Epithelial cell of alveolus of lung (primary cell): ENCODE measurements at places on chromosomes 16 and 17. TPM values are rescaled to one million over a fixed set of nuclear protein-coding genes. Genes with fewer than 3 reads are reported as not detected.

The ZNF75A gene
- total RNA-seq: 8.1 and 26.1 TPM in 2 replicates

The FBXO39 gene
- 0.52 TPM in 1 of 2 replicates, not detected in the other for total RNA-seq

The KRT28 gene
- total RNA-seq: not detected in 2 replicates

The TBC1D3K gene
- total RNA-seq: not detected in 2 replicates

The SCNN1B gene
- total RNA-seq: not detected in 2 replicates

The KRTAP1-1 gene
- not detected in 2 replicates for total RNA-seq

The TERB1 gene
- total RNA-seq: not detected in 2 replicates

The CYBC1 gene
- 57.3 and 126 TPM in 2 replicates for total RNA-seq

The MPG gene
- total RNA-seq: 162 and 283 TPM in 2 replicates

The ABCC12 gene
- total RNA-seq: not detected in 2 replicates

The PRR29 gene
- 0.08 and 0.52 TPM in 2 replicates for total RNA-seq

The TSNAXIP1 gene
- 0.16 and 0.26 TPM in 2 replicates for total RNA-seq

The PPY gene
- total RNA-seq: not detected in 2 replicates

The OR3A2 gene
- total RNA-seq: 0.13 TPM in 1 of 2 replicates, not detected in the other

The NECAB2 gene
- total RNA-seq: 0.39 TPM in 1 of 2 replicates, not detected in the other

The RAPGEFL1 gene
- 2.6 and 4.9 TPM in 2 replicates for total RNA-seq

The ARHGDIG gene
- total RNA-seq: 0.39 and 0.72 TPM in 2 replicates

The KRT23 gene
- under 0.01 TPM in 1 of 2 replicates, not detected in the other for total RNA-seq

The DPEP3 gene
- not detected in 2 replicates for total RNA-seq

The GDPD3 gene
- total RNA-seq: 0.13 and 4.2 TPM in 2 replicates

The FBXW10 gene
- total RNA-seq: not detected in 2 replicates

The SLC12A3 gene
- not detected in 2 replicates for total RNA-seq

The DDX52 gene
- 17.1 and 18.0 TPM in 2 replicates for total RNA-seq

The MT4 gene
- total RNA-seq: not detected in 2 replicates

The CNGB1 gene
- total RNA-seq: under 0.01 TPM in 1 of 2 replicates, not detected in the other

The E4F1 gene
- 16.4 and 37.3 TPM in 2 replicates for total RNA-seq

The EXOSC6 gene
- 15.2 and 21.5 TPM in 2 replicates for total RNA-seq

The PIK3R6 gene
- total RNA-seq: not detected in 2 replicates

The SALL1 gene
- 0.39 and 1.2 TPM in 2 replicates for total RNA-seq

The WNK4 gene
- 0.32 and 0.39 TPM in 2 replicates for total RNA-seq

The DHRS7C gene
- not detected in 2 replicates for total RNA-seq

The KRTAP9-2 gene
- total RNA-seq: not detected in 2 replicates

The KRTAP16-1 gene
- not detected in 2 replicates for total RNA-seq

The FCSK gene
- 8.5 and 13.1 TPM in 2 replicates for total RNA-seq

The MYH13 gene
- total RNA-seq: not detected in 2 replicates

The CCL23 gene
- total RNA-seq: not detected in 2 replicates

The CCDC200 gene
- not detected in 2 replicates for total RNA-seq

The HOXB13 gene
- not detected in 2 replicates for total RNA-seq

The HOXB8 gene
- 0.39 and 1.4 TPM in 2 replicates for total RNA-seq

The KRT39 gene
- 0.52 TPM in 1 of 2 replicates, not detected in the other for total RNA-seq

The KRT27 gene
- not detected in 2 replicates for total RNA-seq

The HSBP1 gene
- total RNA-seq: 14.7 and 37.6 TPM in 2 replicates

The INCA1 gene
- total RNA-seq: 0.32 and 0.39 TPM in 2 replicates

The ZCCHC14 gene
- total RNA-seq: 5.6 and 11.5 TPM in 2 replicates

The CCL14 gene
- total RNA-seq: not detected in 2 replicates

The MPV17L gene
- 0.26 TPM in 1 of 2 replicates, not detected in the other for total RNA-seq

The CD79B gene
- not detected in 2 replicates for total RNA-seq

The RAB40C gene
- 14.5 and 15.1 TPM in 2 replicates for total RNA-seq

The BCL7C gene
- total RNA-seq: 31.2 and 55.5 TPM in 2 replicates

The TMEM100 gene
- 9.8 and 101 TPM in 2 replicates for total RNA-seq

The COL1A1 gene
- 2,527 and 2,573 TPM in 2 replicates for total RNA-seq

The ZNF764 gene
- total RNA-seq: 7.1 and 17.6 TPM in 2 replicates

The PLD6 gene
- 1.3 and 1.4 TPM in 2 replicates for total RNA-seq
